ENCODE measurements at places on chromosomes 2 and 18.

DNA sequence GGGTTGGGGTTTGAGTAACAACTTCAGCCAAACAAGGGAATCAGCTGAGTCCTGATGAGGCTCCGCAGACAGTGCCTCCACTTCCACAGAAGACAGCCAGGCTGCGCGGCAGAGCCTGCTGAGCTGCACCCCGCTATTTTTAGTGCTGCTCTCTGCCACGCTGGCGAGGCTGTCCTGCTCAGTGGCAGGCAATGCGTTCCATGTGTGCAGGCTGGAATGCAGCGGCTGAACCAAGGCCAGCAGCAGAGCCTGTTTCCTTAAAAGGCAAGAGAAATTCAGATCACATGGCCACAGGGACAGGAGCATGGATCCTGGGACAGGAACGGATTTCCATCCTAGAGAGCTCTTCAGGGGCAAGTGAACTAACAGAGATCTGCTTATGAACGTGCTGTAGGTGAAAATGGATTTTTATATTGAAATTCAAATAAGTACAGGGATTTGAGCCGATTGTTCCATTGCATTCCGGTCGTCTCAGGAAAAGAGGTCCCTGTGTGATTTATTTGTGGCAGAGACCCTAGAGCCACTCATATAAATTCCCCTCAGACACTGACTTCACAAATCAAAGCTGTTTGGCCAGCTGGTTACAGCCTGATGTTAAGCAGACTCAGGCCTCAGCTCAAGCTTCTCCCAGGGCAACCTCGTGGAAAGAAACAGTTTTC is 98.7 kb downstream of the COL6A3 start:
- no peak for DNase-seq

- no peak for DNase-seq
Measured at GRCh38 chr2:241237949-241238371, 49.5 kb downstream of the ANO7 start.

GRCh38 chr2:54384301-54385203 is 71.6 kb upstream of the SPTBN1 start:
- no peak for DNase-seq

DNA sequence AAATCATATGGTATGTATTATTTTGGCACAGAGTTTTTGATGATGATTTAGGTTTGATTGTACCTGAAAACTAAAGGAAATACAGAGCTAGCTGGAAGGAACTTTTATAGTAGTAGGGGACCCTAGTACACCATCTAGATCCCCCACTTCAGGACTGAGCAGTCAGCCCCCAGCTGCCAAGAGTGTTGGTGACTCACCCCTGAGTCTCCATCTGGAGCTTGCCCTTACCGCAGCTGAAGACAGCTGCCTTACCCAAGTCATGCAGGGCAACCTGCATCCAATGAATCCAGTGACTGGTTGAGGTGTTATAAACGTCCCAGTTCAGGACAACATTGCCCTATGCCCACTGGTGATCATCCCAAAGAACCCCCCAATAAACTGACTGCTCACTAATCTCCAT is 15.3 kb downstream of the PMS1 start:
- DNase-seq: no peak

DNA sequence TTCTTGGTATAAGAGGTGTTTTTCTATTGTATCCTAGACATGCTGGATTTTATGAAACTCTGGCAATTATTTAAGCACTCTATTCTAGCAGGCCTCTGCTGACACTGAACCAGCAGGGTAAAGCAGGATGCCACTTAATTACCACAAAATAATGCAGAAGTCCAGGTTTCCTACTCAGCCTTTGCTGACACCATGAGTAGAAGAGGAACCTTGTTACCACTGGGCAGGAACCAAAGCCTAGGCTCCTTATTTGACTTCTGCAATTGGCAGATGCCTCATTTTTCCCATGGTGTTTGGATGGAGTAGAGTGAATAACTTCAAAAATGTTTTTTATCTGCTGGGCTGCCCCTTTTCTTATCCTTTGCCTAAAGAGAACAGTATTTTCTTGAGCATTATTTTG is 60.8 kb downstream of the THNSL2 start:
- no peak for DNase-seq

DNA sequence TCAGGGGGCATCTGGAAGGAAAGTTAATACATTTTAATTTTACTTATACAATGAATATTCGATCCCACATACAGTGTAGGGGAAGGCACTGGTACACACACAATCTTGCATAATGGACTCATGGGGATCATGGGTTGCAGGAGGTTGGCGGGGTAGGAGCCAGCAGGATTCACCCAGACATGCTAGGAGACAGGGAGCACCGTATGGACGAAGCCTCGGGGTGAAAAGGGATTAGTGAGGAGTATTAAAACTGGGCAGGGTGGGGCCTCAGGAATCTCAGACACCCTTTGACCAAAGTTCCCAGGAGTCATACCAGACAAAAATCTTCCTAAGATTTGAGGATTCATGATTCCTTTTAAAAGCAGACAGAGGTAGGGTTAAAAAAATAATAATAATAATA is 140.8 kb downstream of the BCL11A start:
- no peak for DNase-seq

GRCh38 chr18:70036771-70037347 is 89.2 kb upstream of the CD226 start:
- DNase-seq: no peak

DNA sequence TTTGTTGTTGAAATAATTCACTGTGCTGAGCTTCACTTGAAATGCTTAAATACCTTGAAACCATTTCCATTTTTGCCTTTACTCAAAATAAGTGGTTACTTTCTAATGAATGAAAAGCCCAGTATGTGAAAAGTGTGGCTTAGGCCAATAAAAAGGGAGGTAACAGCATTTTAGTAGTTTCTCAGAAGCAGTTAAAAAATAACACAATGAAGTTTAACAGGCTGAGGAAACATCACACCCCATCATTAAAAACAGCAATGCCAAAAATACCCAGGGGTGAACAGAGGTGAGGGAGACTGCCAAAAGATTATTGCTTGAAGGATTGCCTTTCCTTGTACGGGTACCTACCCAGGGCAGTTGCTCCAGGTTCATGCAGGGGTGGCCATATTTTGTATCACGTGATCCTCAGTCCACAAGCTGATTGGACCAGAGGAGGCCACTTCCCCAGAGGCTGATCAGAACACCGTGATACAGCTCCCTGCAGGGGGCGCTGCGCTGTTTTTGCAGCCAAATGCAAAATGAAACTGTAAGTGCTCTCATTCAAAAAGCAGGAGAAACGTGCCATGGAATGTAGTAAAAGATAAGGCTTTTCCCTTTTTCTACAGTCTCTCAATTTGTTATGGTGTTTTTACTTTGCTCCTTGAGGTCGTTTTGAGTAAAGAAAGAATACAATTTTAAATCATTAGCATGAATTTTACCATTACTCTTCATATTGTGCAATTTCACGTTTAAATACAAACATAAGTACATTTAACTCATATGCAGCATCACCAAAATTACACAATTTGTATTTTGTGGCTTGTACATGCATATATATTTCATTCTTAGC is 70.2 kb upstream of the SH3BP4 start:
- peak; percentile 9 for DNase-seq

DNA sequence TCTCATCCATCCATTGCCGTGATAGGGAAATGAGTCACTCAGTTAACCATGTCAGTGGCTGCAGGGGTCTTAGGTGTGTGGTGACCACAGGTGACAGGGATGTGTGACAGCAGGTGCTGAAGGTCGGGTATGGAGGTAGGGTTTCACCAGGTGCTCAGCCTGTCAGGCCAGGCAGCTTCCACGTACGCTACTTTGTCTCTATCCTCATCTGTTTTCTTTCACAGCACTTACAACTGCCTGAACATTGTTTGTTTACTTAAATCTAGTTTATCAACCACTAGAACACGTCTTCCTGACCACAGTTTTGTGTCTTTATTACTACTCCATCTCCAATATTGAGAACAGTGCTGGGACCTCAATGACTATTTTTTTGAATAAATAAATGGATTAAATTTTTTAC is 11.4 kb upstream of the UXS1 start:
- no peak for DNase-seq

- no peak for DNase-seq
Measured at GRCh38 chr2:235142601-235143000, 190.8 kb downstream of the SH3BP4 start.

- DNase-seq: no peak
Measured at GRCh38 chr2:71306762-71307161, 24.8 kb upstream of the ZNF638 start.

- no peak for DNase-seq
Measured at GRCh38 chr2:230430957-230431910, 15.2 kb downstream of the SP100 start.

DNA sequence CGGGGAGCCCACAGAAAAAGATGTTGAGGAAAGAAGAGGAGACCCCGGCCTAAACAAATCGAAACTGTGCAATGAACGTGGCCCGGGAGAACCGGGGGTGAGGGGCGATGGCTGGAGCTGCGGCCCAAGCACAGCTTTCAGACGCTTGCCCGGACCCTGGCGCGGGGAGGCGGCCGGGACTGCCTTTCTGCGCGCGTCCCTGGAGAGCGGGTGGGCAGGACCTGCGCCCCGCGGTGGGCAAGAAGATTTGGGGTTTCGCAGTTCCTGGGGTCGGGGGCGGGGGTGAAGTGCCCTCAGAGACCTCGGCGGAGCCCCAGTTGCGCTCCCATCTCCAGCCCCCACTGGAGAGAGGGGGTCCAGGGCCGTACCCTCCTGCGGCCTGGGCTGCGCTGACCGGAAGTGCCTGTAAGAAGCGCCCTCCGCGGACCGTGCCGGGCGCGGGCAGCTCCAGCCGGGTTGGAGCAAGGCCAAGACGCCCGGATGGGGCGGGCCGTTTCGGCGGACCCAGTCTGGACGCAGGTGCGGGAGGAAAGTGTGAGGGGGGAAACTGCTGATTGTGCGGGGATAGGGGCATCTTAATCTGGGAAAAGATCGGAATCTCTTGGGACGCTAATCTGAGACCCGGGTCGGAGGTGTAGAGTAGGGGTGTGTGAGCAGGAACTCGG is 11.6 kb downstream of the EN1 start:
- DNase-seq: no peak

GRCh38 chr2:85678377-85678776 is 10.4 kb upstream of the SFTPB start:
- DNase-seq: no peak

DNA sequence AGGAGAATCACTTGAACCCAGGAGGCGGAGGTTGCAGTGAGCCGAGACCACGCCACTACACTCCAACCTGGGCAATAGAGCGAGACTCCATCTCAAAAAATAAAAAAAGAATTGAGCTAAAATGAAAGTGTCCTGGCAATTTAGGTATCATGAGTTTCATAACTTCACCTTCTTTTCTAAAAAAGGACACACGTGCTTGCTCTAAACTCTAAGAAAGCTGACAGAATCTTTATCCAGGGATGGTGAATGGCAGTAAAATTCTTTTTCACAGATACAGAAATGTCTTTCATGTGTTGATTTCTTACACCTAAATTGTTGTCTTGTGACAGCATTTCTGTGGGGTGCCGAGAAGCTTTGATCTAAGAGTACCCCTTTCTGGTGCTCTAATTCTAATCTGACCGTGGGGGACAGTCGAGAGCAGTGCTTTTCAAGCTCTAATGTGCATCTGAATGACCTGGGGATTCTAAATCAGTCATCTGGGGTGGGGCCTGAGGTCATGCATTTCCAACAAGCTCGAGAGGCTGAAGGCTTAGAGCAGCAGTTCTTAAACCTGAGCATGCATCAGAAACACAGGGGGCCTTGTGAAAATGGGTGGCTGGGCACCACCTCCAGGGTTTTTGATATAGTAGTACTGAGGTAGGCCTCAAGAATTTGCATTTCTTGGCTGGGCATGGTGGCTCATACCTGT is 42.1 kb upstream of the REL start:
- DNase-seq: no peak

DNA sequence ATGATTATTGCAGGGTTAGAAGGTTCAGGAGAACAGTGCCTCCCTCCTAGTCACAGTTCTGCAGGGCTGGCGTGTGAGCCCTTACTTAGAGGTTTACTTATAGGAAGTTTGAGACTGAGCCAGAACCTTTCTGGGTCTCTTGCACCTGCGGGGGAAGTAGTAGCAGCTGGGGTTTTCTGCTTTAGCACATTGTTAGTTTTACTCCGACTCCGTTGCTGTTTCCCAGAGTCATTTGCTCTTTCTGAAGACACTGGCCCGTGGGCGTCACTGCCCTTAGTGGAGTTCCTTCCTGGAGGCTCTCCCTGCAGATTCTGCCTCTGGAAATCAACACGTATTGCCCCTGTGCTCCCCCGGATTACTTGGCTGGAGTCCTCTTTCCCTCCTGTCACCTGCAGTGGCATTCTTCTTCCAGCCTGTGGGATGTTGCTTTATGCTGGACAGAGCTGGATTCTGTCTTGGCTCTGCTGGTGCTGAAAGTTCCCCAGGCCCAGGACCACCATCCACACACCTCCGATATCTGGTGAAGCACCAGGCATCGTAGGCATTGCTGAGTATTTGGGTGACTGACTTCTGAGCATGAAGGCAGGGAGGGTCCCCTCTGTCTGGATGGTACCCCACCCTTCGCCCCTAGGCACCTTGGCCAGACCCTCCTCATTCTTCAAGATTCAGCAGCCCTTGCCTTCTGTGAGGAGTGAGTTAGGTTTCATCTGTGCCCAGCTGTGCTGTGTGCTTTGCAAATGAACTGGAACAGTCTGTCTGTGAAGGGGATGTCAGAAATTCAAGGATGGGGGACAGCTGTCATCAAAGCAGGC is 51.7 kb downstream of the AGAP1 start:
- DNase-seq: no peak

GRCh38 chr18:43587538-43588153 is 310.4 kb upstream of the SYT4 start:
- DNase-seq: peak; percentile 19

DNA sequence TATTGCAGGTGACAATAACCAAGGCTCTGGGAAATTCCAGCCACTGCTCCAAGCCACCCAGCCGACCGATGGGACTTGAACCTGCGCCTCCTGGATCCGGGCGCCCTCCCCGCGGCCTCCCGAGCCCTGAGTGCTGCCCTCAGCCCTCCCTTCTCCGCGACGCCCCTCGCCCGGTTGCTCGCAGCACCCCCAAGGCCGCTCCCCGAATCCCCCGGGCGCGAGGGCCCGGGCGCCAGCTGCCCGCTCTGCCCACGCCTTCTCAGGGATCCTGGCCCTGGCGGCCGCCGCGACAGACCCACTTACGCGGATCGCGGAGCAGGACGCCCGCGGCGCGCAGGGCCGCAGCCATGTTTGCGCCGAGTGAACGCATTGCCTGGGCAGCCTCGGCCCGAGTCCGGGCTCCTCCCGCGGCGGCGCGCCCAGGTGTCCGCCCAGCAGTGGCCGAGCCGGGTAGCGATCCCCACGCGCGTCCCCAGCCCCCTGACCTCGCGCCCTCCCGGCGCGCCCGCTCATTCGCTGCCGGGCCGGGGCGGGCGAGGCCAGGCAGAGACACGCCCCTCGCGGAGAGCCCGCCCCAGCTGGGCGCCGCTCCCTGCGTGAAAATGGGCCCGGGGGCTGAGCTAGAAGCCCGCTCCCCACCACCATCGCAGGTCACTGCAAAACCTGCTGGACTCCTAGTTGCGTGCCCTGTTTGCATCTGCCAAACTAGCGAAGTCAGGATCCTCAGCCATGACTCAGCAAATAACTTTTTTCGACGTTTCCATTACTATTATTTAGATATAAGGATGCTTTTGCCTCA is at the start of gene FECH:
Gene FECH (minus strand): TSS at position 452 of the 799 bp plus-strand sequence. CDS start 82 bp downstream, at position 370.
- DNase-seq: peak; percentile 70

GRCh38 chr2:66084948-66085590 is 349.9 kb upstream of the MEIS1 start:
- DNase-seq: no peak

GRCh38 chr2:195461010-195461409 is 196.0 kb upstream of the SLC39A10 start:
- no peak for DNase-seq

Measured in CD4-positive, alpha-beta T cell treated with Interleukin-2 at 100 ng/mL for 4 hours (primary cell).